ENCODE measurements at places on chromosomes 2 and 18.
A peak's percentile ranks its signal among the peaks of the same experiment; 100 is the strongest.

DNA sequence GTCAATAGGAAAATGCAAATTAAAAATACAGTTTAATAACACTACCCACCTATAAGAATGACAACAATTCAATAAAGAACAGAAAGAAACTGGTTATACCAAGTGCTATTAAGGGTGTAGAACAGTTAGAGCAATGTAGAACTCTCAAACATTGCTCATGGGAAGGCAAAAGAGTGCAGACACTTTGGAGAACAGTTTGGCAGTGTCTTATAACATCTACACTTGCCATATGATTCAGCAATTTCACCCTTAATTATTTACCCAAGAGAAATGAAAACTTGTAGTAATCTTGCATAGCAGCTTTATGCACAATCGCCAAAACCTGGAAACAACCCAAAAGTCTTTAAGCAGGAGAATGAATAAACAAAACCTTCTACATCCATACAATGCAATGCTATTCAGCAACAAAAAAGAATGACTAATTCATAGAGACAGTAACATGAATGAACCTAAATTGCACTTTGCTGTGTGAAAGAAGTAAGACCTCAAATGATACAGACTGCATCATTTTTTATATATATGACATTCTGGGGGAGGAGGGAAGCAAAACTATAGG lies 455.2 kb downstream of the THSD7B start:
- no peak for DNase-seq

- DNase-seq = no peak
These were observed 93.1 kb upstream of the CAPN13 start for GRCh38 chr2:30900381-30900780.

DNA sequence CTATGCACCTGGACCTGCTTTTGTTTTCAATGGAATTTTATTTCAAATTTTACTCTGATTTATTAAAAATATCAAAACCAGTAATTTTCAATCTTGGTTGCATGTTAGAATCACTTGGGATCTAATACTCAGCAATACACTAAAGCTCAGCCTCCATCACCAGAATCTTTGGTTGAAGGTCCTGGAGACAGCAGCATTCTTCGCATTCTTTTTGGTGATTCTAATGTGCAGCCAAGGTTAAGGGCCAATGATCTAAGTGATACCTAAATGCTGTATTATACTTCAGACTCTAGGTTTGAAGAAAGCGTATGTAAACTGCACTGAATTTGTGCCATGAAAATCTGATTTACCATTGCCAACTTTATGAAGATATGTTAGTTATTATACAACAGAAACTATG lies 493.1 kb downstream of the XIRP2 start:
- DNase-seq = no peak

DNA sequence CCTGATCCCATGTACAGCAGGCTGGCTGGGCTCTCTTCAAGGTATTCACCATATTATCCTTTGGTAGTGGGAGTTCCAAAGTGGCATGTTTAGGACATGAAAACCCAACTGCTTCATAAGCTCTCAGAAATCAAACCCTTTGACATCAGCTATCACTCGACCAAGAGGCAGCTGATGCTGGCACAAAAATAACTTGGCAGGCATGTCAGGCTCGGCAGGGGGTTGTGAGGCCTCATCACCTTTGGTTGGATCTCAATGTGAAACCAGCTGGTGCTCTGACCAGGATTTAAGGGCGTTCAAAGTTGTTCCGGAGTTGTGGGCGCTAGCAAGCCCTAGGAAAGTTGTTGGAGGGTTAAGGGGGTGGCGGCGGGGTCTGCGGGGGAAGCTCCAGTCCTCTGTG lies 171.9 kb downstream of the FHOD3 start:
- DNase-seq = no peak

- DNase-seq = no peak
These were observed 59.8 kb downstream of the PMAIP1 start for GRCh38 chr18:59959606-59960005.

DNA sequence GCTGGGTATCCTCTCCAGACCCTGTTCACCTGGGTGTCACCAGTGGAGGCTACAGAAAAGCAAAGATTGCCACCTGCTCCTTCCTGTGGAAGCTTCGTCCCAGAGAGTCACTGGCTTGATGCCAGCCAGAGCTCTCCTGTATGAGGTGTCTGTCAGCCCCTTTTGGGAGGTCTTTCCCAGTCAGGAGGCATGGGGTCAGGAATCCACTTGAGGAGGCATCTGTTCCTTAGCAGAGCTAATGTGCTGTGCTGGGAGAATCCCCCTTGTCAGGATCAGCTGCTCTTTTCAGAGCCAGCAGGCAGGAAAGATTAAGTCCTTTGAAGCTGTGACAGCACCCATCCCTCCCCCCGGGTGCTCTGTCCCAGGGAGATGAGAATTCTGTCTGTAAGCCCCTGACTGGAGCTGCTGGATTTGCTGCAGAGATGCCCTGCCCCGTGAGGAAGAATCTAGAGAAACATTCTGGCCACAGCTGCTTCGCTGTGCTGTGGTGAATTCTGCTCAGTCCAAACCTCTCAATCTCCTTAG lies 121.8 kb downstream of the GPR39 start:
- no peak for DNase-seq

DNA sequence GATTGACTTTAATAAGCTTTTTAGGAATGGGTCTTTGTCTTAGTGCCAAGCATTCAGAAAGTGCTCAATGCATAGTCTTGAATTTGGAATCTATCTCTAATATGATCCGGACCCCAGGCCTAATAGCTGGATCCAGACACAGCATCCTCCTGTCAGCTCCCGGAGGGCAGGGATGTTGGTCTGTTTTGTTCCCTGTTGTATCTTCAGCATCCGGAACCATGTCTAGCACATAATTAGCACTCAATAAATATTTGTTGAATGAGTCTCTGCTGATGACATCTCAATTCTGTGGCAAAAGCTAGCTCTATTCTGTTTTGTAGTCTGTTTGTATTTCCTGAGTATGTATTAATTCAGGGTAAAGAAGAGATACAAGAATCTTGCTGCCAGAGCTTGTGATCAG lies 169.1 kb downstream of the DCDC2C start:
- no peak for DNase-seq

- no peak for DNase-seq
These were observed 92.9 kb downstream of the MREG start for GRCh38 chr2:215920244-215921100.

GRCh38 chr2:191845876-191846514 lies 893 bp downstream of the CAVIN2 start:
- DNase-seq = no peak

GRCh38 chr2:96962567-96963203 lies 23.7 kb downstream of the FAM178B start:
- DNase-seq = peak; percentile 21

DNA sequence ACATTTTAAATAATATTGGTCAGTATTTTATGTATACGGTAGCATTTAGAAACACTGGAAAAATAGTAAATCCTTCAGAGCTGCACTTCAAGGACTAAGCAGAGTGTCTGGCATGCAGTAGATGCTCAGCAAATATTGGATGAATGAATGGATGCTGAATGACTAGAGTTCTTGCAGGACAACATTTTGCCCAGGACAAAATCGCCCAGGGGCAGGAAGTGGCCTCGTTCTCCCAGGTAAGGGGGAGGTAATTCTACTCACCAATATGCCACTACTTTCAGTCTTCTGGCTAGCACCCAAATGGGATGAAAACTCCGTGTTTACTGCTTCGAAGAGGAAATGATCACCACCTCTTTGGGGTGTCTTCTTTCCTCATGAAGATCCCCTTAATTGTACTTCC lies 4.0 kb upstream of the DGUOK start:
- no peak for DNase-seq

Measured in stimulated activated CD4-positive, alpha-beta T cell treated with anti-CD3 and anti-CD28 coated beads, Interleukin-1b, Interleukin-23, amount 100 ng/mL, for 24 hours (primary cell).